ENCODE measurements at places on chromosomes 16 and 17.

DNA sequence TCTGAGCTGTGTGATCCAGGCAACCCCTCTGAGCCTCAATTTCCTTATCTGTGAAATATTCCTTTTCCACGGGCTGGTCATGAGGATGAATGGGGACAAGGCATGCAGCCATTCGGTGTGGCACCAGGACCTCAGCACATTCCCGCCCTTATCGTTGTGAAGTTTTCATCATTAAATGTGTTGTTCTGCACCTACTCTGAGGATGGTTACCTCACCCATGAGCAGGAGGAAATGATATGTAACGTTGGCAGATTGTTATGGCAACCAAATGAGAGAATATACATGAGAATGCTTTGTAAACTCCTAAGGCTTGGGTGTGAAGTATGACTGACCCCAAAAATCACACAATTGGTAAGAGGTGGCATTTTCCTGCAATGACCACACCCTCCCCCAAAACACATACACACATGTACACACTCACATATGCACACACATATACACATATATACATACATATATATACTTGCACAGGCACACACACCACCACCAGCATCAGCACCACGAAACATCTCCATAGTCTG is 39.5 kb downstream of the SMARCE1 start:
- peak; percentile 75 for DNase-seq

- no peak for DNase-seq
Observed at GRCh38 chr17:4556996-4557395, 1.8 kb upstream of the MYBBP1A start.

DNA sequence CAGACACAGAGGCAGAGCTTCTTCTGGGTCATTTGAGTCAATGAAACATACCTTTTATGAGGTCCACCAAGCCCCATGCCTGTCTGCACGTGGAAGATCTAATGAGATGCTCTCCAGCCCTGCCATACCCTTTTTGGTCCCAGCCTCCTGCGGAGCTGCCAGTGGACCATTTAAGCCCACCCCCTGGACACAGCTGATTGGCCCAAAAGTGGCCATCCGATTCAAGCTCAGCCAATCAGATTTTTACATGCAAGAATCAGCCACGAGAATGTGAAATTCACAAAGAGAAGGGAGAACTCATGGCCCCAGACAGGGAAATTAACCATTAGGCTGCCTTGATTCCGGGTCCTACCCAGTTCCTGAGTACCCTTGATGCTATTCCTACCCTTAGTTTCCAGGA is 231.0 kb upstream of the EEF2KMT start:
- no peak for DNase-seq

- peak; percentile 56 for DNase-seq
Observed at GRCh38 chr17:78325076-78325687, 34.7 kb downstream of the SOCS3 start.

DNA sequence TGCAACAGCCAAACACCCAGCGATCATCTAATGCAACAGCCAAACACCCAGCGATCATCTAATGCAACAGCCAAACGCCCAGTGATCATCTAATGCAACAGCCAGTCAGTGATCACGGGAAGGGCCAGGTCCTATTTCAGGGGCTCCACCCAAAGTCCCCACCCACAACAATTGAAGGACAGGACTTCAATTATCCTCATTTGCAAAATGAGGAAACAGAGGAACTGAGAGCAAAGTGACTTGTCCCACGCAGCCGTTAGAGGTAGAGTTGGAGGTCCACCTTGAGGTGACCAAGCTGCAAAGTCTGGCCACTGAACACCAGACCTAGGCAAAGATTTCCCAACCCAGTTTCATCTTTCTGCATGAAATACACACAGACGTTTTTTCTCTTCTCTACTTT is 3.7 kb downstream of the ZG16B start:
- no peak for DNase-seq

GRCh38 chr16:50395763-50396710 is 27.2 kb upstream of the BRD7 start:
- no peak for DNase-seq

DNA sequence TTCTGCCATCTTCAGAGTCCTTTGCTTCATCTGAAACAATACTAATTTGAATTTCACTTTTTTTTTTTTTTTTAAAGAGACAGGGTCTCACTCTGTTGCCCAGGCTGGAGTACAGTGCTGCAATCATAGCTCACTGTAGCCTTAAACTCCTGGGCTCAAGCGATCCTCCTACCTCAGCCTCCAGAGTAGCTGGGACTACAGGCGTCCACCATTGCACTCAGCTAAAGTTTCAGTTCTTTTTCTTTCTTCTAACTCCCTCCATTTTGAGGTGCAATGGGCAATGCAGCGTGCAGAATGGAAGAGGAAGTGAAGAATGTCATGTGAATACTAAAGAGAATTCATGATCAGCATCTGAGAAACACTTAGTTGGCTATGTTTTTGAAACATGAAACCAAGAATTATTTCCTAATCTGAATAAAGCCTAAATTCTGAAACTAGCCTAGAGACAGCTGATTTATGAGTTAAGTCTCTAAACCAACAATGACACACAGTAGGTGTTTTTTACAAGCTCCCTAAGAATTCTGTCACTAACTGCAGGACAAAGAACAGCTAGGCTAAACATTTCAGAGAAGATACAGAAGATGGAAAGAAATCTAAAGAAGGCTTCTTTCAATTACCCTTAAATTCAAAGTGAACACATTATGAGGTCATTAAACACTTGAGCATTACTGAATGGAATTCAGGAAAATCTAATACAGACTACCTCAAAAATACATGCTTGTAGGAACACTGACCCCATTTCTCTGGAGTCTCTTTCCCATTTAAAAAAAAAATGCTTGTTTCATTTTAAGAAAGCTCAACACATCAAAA is 21.0 kb downstream of the SNN start:
- peak; percentile 52 for DNase-seq

GRCh38 chr17:28977659-28978355 is 26.5 kb upstream of the PHF12 start:
- DNase-seq = no peak

Data from CD4-positive, alpha-beta T cell treated with Interleukin-15 for 1 hour (primary cell).